IgD-negative memory B cell (primary cell): ENCODE measurements at places on chromosomes 6 and 20. TPM values are rescaled to one million over a fixed set of nuclear protein-coding genes. Genes with fewer than 3 reads are reported as not detected.

Gene CTCFL
- polyA plus RNA-seq: not detected

Gene KIF25
- not detected for polyA plus RNA-seq

Gene IRF4
- polyA plus RNA-seq: 22.9 TPM

Gene NOTCH4
- 4.9 TPM for polyA plus RNA-seq

Gene RNF182
- polyA plus RNA-seq: not detected

Gene ZFAND3
- 6.4 TPM for polyA plus RNA-seq

Gene CLPSL2
- polyA plus RNA-seq: not detected

Gene ESF1
- 8.0 TPM for polyA plus RNA-seq

Gene CAGE1
- not detected for polyA plus RNA-seq

Gene SRMS
- polyA plus RNA-seq: 0.43 TPM

Gene WASF1
- polyA plus RNA-seq: 2.5 TPM

Gene UBE2C
- 0.46 TPM for polyA plus RNA-seq

Gene CFB
- not detected for polyA plus RNA-seq

Gene NFKBIE
- polyA plus RNA-seq: 23.5 TPM
